CD4-positive, alpha-beta T cell treated with Interleukin-4 for 4 hours (primary cell): ENCODE measurements at places on chromosomes 6 and 20.
A peak's percentile ranks its signal among the peaks of the same experiment; 100 is the strongest.

GRCh38 chr6:79404677-79405076, 132.6 kb downstream of the LCA5 start:
- DNase-seq: no peak

DNA sequence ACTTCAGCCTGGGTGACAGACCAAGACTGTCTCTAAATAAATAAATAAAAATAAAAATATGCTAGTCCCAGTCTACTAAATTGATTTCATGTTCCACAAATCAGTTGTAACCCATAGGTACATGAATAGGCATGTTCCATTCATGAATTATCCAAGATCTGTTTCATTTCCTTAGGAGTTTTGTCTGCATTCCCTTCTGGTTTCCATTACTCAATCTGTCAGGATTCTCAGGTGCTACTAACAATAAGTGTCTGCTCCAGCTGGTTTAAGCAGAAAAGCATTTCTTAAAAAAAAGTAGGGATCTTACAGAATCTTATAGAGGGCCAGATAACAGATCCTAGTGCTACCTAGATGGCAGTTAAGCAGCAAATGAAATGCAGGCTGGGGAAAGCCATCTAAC, 15.6 kb upstream of the PKIG start:
- no peak for DNase-seq

DNA sequence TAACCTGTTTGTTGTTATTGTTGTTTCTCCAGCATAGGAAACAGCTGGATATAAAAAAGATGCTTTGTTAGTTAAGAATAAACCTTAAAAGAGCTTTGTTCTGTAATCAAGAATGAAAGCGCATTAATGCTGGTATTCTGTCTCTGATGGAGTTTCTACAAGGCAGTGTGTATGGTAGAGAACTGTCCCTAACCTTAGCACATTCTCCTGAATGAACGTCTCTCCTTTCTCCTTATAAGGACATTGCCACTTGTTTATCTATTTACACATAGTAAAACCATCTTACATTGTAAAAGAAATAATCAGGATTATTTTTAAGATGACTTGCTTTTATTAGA, 33.8 kb upstream of the LCA5 start:
- DNase-seq: no peak

DNA sequence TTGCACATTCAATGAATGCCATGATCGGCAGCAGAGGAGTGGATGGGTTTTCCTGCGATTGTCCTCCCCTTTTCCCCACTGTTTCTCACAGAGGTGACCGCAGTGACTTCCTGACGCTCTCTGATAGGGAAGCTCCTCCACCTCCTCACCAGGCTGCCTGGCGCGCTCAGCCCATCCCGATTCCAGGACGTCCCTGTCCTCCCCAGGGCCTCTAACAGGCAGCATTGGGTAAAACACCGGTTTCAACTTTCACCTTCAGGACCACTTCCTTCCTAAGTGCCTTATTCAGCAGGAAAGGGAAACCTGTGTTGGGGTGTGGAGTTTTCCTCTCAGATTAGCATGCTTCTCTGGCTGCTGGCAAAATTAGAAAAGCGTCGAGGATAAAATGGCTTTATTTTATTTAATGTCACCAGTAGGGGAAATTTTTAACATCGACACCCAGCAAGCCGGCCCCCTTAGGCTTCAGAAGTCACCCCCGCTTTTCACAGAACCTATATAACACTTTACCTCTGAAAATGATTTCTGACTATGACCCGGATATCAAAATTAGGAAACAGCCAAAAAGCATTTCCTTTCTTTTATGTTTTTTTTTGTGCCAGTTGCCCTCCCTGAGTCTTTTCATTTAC, 570.4 kb upstream of the GJE1 start:
- DNase-seq: peak; percentile 20

GRCh38 chr20:23096097-23096496, 10.0 kb upstream of the CD93 start:
- DNase-seq: no peak

GRCh38 chr20:33697129-33697528, 10.9 kb upstream of the E2F1 start:
- no peak for DNase-seq

DNA sequence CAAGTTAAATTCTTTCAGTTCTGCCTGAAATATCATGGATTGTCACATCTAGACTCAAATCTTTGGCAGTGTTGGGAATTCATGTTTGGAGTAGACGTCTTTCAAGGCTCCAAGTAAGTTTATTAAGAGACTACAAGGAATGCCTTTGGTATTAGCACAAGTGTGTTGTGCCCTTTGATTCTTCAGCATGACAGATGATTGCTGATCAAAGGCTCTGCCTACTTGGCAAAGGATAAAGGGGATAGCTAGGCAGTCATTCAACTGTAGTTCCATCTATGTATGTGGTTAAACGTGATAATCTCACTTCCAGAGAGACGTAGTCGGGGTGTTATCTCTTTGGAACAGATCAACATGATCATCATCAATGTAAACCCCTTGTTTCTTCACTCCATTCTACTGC, 86.2 kb downstream of the SPTLC3 start:
- DNase-seq: no peak

- no peak for DNase-seq
Observed at GRCh38 chr20:53900380-53900999, 169.9 kb downstream of the BCAS1 start.

DNA sequence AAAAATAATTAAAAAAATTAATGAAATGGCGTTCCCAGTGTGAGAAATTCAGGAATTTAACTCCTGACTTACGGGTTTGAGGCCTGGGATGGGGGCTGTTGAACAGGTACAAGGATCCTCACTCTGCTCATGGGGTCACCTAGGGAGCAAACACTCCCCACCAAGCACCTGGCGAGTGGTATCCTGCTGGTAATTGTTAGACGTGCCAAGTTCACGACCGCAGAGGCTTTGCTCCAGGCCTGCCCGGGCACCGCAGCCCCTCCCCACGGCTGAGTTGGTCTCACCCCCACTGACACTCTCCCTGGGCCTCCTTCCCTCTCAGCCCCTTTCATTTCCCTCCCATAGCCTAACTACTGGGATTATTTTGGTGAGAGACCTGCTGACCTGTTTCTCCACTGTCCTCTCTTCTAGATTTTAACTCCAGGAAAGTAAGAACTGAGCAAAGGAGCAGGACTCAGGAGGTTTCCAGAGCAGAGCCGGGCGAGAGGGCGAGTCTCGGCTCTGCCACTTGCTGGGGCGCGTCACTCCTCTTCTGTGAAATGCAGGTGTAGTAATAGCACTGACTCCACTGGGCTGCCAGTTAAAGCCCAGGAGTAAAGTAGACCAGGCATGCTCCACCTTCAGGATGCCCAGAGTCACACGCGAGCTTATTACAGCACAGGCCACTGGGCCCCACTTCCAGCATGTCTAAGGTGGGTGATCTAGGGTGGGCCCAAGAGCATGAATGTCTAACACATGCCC, 22.8 kb downstream of the BMP7 start:
- no peak for DNase-seq

DNA sequence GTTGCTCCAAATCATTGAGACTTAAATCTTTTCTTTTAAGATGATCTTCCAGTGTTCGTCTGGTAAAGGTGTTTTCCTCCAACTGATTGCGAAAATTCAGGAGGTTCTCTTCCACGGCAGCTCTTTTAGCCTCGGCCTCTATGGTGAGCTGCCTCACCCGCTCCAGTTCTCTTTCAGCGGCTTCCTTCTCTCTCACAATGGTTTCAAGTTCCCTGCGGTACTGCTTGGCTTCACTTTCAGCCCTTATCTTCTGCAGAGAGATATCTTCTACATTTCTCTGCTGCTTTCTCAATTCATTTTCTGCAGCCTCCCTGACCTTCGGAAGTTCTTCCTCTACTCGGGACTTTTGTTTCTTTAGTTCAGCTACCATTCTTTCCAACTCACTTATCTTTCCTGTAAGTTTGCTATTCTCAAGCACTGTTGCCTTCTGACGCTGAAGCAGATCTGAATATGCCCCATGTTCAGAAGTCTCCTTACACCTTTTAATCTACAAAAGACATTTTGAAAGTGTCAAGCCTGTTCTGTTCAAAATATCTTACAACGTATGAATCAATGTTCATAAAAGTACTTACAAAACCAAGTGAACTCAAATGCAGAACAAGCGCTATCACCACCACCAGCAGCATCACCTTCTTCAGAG, 22.3 kb downstream of the DST start:
- no peak for DNase-seq

DNA sequence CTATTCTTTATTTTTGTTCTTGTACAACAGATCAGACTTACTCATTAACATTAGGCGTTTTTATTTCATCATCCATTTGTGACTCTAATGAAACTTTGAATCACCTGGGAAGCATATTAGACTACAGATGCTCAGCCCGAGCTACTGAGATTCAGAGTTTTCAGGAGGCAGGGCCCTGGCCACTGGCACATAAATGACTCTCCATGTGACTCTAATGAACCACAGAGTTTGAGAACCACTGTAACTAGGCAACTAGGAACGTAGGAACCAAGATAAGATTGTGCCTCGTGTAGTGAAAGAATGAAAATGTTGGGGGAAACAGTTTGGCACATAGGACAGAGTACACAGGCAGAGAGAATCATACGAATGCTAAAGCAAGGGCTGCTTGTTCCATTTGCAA, 405.9 kb upstream of the BTBD3 start:
- DNase-seq: no peak

GRCh38 chr6:138719744-138720143, 53.8 kb upstream of the CCDC28A start:
- DNase-seq: no peak

DNA sequence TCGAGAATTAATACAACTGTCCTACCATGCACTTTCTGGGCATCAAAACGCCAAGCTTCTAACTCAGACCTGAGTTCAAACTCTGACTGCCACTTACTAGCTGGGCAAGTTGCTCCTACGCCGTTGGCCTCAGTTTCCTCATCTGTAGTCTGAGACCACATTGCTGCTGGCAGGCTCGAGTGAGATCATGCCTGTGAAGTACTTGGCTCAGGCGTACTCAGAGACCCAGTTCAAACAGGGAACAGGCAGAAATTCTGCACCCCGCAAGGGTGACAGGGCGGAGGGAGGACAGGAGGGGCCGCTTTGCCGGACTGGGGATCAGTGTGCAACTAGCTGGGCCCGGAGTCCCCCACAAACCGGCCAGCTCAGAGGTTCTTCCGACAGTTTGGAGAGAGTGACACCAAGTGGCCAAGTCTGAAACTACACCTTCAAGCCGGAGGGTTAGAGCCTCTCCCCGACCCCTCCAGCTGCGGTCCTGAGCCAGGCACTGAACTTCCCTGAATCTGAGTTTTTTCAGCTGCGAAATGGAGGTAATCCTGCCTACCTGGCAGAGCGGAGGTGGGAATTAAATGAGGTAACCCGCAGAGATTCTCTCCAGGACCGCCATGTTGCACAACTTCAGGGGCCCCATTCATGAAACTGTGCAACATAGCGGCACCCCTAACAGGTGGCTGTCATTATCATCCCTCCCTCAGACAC, 46.0 kb upstream of the PTPN1 start:
- peak; percentile 67 for DNase-seq

GRCh38 chr6:7454696-7455358, 65.2 kb downstream of the RIOK1 start:
- DNase-seq: no peak

DNA sequence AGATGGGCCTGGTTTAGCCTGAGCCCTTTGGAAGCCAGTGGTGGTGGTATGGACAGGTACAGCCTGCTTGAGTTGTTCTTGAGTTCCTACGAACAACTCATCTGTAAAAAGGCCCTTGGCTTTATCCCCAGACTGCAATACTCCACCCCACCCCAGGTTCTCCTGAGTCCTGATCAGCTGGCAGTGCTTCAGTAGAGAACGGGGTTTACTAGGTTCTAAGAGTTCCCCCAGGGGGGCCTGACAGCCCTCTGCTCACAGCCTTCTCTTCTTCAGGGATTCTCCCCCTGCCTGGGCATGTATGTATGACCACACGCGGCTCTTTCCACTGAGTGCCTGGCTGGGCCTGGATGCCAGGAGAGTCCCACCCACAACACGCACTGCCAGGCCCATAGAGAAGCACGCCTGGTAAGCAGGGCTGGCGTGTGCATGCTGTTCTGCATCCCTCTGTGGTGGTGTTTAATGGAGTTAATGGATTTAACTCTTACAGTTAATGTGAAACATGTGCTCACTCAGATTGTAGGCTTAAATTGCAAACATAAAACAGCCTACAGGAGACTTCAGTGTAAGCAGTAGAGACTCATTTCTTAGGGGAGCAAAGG, 44.3 kb upstream of the SLC4A11 start:
- DNase-seq: no peak

GRCh38 chr6:102300350-102300749, 906.8 kb downstream of the GRIK2 start:
- DNase-seq: no peak

DNA sequence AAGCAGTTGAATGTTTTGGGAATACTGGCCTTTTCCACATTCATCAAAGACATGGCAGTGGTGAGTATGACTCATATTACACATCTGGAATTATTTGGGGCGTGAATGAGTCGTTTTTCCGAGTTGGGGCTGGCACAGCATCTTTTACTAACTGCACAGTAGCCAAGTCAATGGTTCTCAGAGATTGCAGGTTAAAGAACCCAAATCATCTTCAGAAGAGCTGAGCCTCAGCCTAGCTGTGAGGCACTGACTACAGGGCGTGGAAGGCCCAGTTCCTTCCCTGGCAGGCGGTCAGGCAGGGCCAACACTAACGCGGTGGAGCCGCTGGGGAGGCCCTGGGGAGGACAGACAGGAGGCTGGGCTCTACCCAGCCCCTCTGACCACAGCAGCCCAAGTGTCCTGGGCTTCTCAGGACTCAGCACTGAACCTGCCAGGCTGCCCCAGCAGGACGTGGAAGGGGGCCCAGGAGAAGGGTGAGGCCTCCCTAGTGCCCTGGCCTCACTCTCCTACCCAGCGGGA, 20.1 kb upstream of the HELZ2 start:
- no peak for DNase-seq

GRCh38 chr6:130229645-130230044, 6.9 kb upstream of the SAMD3 start:
- peak; percentile 33 for DNase-seq

DNA sequence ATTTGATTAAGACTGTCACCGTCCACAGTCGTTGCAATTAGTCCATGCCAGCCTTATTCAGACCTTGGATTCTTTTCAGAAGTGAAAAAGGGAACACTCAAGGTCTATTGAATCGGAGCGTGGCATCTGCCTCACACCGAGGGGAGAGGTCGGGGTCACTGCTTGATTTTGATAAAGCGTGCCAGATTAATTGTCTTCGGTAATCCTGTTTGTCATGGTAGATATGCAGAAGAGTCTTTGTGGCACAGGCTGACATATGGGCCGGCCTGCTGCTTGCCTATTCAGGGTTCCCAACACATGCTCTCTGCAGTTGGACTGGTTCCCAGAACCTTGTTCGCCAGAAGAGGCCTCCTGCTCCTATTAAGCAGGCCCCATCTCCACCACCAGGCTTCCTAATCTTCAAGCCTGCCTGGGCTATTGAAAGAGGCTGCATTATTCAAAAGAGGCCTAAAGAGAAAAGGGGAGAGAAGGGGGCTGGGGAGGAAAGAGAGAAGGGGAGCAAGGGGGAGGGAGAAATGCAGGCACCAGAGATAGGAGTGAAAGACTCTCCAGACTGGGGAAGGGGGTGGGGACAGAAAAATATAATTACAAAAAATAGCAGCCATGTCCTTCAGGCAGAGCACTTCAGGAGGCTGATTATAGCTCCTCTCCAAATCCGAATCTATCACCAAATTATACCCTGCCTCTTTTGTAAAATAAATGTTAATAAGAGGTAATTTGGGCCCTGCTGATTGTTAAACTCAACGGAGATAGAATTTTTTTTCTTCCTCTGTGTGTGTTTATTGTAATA, 611.3 kb downstream of the HDGFL1 start:
- DNase-seq: no peak

- DNase-seq: no peak
Observed at GRCh38 chr6:135603249-135603648, 105.7 kb upstream of the AHI1 start.

GRCh38 chr6:166056637-166057036, 111.0 kb downstream of the TBXT start:
- no peak for DNase-seq
